HS-5 (cell line): ENCODE measurements at places on chromosomes 1 and 21.

DNA sequence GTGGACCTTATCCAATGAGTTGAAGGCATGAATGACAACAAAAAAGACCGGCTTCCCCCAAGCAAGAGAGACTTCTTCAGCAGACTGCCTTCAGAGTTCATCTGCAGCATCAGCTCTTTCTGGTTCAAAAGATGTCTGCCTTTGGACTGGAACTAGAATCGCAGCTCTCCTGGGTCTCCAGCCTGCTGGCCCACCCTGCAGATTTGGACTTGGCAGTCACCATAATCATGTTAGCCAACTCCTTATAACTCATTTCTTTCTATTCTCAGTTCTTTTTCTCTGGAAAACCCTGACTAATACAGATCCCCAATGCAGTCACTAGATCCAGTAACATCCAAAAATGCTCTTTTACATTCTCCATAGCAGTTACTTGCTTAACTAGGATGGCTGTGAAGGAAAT is 89.2 kb upstream of the MARK1 start:
- DNase-seq, result no peak

DNA sequence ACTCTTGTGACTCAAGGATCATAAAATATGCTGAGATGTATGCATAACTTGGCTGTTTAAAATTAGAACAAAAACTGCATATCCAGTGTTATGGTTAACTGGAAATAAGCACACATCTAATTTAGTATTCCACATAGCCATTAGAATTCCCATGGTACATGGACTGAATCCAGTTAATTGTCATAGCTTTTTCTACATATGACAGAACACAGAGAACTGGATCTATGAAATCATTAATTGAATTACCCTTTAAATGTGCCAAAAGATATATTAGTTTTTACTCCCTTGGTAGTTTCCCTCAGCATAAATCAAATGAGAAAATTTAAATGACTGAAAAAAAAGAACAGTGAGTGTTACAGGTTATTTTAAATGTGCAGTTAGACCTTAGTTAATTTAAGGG is 395.9 kb downstream of the NCAM2 start:
- no peak for DNase-seq

DNA sequence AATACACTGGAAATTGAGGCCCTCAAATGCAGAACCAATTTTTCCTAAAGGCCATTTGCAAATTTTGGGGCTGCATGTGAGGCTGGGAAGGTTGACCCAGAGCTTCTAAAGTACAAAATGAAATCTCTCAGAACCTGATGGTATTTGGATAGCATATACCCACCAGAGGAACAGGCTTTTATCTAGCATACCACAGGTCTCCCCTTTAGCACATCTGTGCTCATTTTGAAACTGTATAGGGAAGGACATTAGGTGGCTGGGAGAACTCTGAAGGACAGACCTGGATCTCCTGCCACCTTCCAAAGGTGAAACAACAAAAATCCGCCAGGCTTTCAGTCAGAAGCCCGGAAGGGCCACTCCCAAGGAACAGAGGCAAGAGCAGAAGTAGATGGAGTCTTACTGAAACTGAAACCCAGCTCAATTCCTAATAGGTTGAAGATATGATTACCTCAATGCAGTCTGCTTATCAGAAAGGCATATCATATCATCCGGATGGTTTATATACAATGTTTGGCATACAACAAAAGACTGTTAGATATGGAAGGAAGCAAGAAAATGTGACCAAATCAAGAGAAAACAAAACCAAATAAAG is 11.6 kb downstream of the CD55 start:
- no peak for DNase-seq

GRCh38 chr1:114130846-114131525 is 22.7 kb downstream of the SYT6 start:
- no peak for DNase-seq

DNA sequence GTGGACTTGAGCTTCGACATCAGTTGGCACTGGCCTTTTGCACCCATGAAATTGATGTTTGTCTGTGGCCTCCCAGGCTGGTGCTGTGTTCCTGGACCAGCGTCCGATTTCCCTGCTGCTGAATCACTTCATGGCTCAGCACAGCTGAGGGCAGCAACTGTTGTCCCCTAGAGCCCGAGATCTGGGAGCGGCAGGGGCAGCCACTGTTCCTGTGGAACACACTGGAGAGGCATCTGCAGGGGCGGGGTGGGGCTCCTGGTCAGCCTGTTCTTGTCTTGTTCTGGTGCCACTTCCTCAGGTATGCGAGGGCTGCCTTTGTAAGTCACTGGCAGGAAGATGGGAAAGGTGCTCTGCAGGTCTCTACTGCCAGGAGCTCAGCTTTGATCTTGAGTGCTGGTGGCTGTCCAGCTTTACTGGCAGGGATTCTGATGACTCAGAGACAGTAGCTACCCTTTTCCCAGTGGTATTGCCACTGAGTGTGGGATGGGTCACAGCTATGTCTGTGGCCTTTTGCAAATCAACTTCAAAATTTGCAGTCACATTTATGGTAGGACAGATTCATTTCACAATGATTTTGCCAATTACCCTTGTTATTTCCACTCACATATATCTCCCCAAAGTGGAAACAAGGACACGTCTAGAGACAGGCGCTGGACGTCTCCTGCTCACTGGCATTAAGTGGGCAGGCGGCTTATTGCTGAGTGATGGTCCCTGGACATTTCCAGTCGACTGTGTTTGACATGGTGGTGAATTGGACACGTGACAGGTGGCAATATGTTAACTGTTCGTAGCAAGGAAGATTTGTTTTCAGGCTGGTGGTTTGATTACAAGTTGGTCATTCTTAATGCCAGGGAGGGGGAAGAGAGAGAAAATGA is 15.3 kb downstream of the AGPAT3 start:
- DNase-seq, result no peak

DNA sequence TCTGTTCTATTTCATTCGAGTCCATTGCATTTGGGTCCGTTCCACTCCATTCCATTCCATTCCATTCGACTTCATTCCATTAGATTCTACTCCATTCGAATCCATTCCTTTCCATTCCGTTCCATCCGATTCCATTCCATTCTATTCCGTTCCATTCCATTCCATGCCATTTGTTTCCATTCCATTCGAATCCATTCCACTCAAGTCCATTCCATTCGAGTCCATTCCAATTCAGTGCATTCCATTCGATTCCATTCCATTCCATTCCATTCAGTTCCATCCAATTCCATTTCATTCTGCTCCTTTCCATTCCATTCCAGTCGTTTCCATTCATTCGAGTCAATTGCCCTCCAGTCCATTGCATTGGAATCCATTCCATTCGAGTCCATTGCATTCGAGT is 2603.7 kb upstream of the TPTE start:
- no peak for DNase-seq

GRCh38 chr1:183021405-183022201 is 1.6 kb upstream of the LAMC1 start:
- DNase-seq, result no peak

DNA sequence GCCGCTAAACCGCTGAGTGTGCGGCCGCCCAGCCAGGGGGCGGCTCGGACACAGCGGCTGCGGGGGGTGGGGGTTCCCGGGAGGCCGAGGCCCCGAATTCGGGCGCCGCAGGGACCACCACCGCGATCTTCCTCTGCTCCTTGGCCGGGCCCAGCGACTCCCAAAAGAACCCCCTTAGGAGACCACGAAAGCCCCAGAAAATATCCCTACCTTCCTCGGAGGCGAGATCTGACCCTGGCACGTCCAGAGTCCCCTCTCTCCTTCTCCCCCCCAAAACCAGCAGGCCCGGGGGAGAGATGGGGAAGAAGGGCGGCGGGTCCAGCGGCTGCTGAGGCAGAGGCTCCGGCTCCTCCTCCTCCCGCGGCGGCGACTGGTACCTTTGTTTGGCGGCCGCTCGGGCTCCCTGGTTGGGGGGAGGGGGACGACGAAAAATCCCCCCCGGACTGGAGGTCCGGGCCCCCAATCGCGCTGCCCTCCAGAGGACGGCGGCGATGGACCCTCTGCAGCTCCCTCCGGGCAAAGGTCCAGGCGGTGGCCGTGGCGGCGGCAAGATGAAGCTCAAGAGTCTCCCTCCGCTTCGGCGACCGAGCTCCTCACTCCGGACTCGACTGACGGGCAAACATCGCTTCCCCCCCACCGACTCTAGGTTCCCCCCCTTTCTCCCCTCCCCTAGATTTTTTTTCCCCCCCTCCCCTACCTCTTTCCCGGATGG is at the start of gene ARID4B:
ARID4B (minus strand) TSS at position 621 of the 712 bp plus-strand sequence. CDS start 1,260 bp downstream, outside the sequence.
- no peak for DNase-seq

- peak; percentile 91 for DNase-seq
These were observed 48.8 kb downstream of the LAMC2 start for GRCh38 chr1:183234660-183235476.

GRCh38 chr1:89939693-89940438 is 55.0 kb upstream of the ZNF326 start:
- DNase-seq, result no peak

DNA sequence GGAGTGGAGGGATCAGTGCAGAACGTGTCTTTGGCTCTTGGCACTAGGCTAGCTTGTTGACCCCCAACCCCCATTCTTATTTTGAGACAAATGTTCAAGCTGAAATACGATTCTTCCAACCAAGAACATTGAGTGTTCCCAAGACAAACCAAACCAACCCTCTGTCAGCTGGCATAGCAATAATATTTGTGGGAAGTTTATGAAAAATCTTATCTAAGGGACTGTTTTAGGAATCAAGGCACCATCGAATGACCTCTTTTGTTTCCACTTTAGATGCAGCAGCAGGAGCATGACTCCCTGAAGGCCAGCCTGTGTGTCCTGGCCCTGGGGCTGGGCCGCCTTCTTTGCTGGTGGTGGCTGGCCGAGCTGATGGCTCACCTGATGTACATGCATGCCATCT is 89.2 kb downstream of the HHAT start:
- DNase-seq, result no peak

DNA sequence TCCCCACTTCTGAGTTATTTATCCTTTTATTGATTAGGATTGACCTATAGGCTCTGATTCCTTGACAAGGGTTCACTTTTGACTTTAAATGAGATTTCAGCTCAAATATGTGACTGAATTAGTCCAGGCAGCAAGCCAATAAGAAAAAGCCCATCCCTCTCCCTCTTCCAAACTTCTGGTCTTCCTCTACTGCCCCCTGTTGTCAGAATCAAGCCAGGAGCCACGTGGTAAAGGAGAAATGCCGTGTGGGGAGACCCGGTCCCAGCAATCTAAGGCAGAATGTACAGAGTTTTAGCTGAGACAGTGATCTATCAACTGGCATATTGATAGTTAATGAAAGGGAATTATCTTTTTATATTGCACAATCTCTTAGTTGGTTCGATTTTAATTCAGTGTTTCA is 5.2 kb downstream of the ADAMTS5 start:
- DNase-seq, result no peak

DNA sequence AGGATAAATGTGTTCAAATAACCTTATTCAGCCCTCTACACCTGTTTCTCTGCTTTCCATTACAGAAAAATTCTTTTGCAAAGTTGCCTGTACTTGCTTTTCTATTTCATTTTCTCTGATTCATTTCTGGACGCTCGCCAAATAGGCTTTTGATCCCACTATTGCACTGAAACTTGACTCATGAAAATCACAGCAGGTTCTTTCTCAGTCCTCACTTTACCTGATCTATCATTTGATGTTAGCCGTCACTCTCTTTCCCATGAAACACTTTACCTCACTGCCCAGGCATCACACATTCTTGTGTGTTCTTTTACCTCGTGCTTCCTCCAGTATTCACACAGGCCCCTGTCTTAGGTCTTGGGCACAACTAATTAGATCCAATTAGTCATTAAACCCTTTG is 26.2 kb downstream of the HSPA13 start:
- no peak for DNase-seq

GRCh38 chr1:221700948-221701347 is 40.9 kb downstream of the DUSP10 start:
- no peak for DNase-seq

GRCh38 chr1:42463921-42464320 is 835 bp downstream of the CCDC30 start:
- DNase-seq, result no peak
